ENCODE measurements at places on chromosomes 11 and 22.

GRCh38 chr11:75981546-75981945 lies 166.5 kb downstream of the UVRAG start:
- DNase-seq: no peak

GRCh38 chr11:69587454-69588090 lies 53.4 kb upstream of the CCND1 start:
- DNase-seq: no peak

DNA sequence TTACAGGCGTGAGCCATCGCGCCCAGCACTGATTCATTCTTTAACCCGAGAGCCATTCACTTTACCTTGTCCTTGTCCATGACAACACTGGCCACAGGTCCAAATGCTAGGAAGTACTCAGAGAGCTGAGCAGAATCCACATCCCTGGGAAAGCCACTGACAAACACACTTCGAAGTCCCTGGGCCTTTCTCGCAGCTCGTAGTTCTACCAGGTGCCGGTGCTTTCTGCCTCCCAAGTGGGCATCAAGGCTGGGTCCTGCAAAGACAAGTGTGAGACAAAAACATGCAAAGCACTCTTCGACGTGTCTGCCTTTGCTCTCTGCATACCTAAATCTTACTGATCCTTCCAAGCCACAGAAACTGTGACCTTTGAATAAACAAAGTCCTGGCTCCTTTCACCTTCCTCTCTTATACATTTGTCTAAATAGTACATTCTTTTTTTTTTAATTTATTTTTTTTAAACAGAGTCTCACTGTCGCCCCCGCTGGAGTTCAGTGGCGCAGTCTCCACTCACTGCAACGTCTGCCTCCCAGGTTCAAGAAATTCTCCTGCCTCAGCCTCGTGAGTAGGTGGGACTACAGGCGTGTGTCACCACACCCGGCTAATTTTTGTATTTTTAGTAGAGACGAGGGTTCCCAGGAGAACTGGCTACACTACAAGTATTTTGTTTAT lies 2.2 kb downstream of the TUT1 start:
- DNase-seq: peak; percentile 20

DNA sequence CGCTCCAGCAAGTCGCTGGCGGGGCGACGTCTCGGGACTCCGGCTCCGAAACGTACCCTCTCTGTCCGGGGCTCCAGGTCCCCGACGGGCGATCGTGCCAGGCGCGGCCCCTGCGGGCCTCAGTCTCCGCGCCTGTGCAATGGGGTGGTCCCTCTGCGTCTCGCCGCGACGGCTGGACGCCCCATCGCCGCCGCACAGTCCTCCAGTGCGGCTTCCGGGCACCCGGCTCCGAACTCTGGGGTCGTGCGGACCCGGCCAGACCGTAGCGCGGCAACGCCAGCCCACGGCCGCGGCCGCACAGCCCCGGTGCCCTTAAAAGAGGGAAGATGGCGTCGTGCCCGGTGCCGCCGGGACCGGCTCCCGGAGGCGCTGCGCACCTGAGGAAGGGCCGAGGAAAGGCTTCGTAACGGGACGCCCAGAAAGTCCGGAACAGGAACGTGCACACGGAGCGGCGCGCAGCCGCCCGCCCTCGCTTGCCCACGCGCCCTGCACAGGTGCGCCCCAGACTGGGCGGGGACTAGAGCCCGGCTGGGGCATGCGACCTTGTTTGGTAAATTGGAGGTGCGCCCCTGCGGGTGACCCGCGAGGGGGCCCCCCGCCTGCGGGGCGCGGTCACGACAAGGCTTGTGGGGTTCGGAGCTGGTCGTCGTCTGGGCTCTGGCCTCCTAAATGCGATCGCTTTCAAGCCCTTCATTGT lies 525 bp downstream of the BIK start:
- DNase-seq: peak; percentile 58

- no peak for DNase-seq
These were observed 46.4 kb downstream of the DCDC1 start for GRCh38 chr11:31323145-31323544.

GRCh38 chr11:96388891-96389719 lies 607 bp downstream of the CCDC82 start:
- DNase-seq: no peak

DNA sequence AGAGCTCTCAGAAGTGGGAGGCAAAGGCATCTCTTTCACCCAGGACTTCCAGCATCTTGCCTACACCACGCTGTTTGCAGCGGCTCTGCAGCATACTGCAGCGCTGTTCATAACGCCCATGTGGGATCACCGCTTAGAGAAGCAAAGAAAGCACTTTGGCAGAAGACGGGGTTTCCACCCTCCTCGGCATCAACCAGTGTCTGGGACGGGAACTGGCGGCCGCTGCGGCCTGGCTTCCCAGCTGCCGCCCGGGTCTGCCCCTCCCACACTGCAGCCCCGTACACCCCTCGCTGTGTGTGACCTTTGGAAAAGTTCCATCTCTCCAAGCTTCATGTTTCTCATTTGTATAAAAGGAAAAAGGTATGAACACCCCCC lies 545 bp upstream of the TIRAP start:
- peak; percentile 75 for DNase-seq

GRCh38 chr11:126403658-126404057 lies 48.2 kb downstream of the ST3GAL4 start:
- DNase-seq: no peak

DNA sequence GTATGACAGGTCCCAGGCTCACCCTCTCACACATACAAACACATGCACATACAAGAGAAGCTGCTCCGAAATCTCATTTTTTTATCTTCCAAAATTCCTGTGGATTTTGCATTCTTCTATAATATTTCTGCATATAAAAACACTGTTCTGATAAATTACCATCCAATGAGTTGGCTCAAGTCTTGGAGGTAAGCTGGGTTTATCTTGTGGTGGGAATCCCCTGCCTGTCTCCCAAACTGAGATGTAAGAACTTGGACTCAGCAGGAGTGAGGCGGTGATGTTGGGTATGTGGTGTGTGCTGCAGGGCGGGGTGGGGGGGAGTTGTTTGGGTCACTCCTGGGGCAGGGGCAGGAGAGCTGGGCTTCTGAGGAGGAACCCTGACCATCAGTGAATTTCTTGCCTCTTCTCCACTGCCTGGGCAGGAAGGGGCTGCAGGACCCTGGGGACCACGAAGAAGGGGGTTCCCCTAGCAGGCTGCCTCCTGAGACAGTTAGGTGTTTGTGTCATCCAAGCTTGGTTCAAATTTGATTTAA lies 6.8 kb upstream of the P2RY6 start:
- DNase-seq: no peak

GRCh38 chr11:68028802-68029545 lies 1.5 kb upstream of the NDUFS8 start:
- no peak for DNase-seq

GRCh38 chr11:82899957-82900276 lies 313 bp downstream of the PRCP start:
- DNase-seq: no peak

DNA sequence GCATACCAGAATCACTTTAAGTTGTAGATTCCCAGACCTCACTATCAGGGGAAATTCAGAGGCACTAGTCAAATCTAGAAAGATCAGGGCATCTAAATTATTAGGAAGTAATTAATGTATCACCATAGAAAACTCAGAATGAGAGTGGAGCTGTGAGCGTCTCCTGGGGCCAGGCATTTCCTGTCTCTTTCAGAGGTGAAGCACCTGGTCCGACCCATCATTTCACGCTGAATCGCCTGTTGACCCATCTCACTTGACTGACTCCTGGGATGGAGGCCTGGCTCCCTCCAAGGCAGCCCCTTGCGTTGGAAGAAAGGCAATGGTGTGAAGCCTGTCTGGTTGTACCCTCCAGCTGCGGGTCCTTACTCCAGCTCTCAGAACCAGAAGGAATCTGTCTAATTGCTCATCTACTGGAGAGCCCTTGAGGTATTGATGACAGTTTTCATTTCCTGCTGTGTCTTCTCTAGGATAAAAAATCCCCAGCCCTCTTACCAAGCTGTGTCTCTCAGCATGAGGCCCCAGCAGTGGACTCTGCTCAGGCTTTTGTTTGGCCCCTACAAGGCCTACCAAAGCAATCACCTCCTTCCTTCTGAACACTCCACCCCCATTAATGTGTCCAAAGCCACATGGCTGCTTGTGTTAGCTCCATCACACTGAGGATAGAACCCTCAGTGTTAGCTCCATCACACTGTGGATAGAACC lies 93.2 kb upstream of the SYT13 start:
- no peak for DNase-seq

- DNase-seq: no peak
These were observed 66.7 kb upstream of the CSNK2A3 start for GRCh38 chr11:11419747-11420146.

DNA sequence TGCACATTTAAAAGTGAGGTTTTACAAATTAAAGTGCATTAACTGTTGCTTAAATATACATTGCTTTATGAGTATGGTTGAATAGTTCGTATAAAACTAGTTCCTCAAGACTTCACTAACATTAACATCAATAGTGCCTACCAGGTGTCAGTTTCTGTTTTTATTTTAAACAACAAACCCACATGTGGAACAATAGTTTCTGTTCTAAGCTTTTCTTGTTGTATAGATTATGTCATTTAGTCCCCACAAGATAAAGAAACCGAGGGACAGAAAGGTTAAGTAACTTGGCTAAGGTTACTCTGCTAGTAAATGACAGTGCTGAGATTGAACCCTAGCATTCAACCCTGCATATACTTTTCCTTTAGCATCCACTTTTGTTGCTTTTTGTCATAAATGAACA lies 41.4 kb upstream of the ST14 start:
- DNase-seq: no peak

- no peak for DNase-seq
These were observed 27.0 kb upstream of the TSPAN18 start for GRCh38 chr11:44699497-44700408.

DNA sequence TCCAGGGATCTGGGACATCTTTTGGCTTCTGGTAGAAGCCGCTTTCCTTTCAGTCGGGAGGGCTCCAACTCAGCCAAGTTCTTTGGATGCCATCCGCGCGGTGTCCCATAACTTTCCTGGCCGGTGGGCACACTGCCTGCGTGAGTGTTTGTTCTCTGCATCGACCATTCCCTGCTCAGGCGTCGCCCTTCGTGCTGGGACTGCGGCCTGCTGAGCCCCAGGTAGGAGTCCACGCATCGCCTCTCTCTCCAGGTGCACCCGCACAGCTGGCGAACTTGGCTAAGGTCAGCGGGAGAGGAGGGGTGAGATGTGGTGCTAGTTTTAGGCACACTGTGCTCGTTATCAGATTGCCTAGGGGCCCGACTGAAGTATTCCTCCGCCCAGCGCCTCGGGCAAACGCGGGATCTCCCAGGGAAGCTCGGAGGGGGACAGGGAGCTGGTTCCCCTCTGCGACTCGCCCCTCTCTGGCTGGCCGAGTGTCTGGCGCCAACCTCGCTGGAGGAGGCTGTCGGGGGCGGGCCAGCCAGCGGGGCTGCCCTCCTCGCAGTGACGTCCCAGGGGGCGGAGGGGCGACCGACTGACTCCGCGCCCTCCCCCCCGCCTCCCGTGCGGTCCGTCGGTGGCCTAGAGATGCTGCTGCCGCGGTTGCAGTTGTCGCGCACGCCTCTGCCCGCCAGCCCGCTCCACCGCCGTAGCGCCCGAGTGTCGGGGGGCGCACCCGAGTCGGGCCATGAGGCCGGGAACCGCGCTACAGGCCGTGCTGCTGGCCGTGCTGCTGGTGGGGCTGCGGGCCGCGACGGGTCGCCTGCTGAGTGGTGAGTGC lies at the start of gene LAYN:
Gene LAYN, plus strand, starts transcription at position 607 of the 823 bp plus-strand sequence. Its CDS starts 124 bp downstream, at position 731.
- peak; percentile 64 for DNase-seq

DNA sequence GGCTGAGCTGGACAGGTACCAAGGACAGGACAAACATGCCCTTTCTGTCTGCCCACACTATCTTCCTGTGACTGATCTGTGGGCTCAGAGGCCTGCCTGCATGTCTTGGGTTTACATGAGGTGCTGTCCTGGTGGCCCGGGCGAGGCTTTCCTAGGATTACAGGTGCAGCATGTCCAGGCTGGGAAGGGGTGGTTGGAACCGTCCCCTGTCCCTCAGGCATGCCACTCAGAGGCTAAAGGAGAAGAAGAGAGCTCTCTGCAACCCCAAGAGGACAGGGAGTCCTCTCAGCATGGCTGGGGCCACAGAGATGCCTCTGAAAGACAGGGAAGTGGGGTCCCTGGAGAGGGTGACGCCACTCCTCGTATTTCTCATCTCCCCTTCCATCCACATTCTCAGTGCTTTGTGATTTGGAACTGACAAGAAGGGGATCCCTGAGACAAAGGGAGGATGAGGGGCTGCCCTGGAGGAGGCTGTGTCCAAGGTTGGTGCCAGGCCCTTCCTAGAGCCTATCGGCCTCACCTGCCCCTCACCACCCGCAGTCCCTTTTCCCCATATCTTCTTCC lies 64.6 kb upstream of the LMO1 start:
- no peak for DNase-seq

DNA sequence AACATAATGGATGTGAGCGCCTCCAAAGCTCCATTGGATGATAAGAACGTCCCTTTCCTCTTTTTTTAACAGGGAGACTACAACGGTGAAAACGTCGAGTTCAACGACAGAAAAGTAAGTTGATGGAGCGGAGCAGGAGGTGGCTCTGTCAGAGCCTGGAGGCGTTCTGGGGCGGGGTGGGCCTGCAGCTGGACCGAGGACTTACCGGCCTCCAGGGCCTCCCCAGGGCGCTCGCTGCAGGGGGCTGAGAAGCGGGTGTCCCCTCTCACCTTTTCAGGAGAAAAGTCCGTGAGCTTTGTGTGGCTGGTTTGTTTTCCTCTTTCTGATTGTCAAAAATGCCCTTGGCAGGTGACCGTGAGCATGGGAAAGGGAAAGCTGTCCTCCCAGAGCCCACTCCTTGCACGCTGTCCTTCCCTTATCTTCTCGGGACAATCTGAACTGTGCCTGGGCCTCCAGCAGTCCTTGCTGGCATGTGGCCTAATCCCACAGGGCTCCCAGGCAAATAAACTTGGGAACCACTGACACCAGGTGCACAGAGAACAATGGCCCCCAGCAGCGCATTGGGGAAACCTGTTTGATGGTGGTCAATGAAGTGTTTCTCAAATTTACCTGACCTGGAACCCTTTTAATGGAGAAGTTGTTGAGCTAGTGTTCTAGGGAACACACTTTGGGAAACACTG lies 38.4 kb downstream of the ANO1 start:
- no peak for DNase-seq

GRCh38 chr22:19410941-19411689 lies 20.4 kb downstream of the HIRA start:
- peak; percentile 58 for DNase-seq

DNA sequence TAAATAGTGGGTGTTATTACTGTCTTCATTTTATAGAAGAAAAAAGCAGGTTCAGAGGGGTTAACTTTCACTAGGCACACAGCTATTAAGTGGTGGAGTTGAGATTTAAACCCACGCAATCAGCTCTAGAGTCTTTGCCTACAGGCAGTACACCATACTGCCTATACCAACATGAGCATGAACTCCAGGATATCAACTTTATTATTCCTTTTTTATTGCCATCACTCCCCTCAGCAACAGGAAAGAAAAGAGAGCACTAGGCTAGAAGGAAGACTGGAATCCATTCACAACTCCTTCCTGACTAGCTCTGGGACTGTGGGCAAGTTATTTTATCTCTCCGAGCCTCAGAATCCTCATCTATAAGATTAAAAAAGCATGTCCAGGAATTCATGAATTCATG lies 58.7 kb upstream of the FSHB start:
- no peak for DNase-seq

DNA sequence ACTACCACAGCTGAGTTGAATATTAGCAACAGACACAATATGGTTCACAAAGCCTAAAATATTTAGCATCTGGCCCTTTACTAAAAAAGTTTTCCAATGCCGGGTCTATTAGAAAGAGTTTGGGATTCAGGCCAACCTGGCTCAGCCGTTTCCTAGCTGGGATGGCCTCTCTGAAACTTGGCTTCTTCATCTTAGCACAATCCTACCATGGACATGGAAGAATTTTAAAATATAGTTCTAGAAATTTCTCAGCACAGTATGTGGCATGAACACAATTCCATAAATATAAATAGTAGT lies 103.8 kb downstream of the RRAS2 start:
- no peak for DNase-seq

GRCh38 chr22:24310969-24311368 lies 40.3 kb downstream of the SPECC1L start:
- no peak for DNase-seq

All from Right ventricle myocardium superior (tissue), 1 donor.